Brain (organoid and tissue), 16 donors: ENCODE measurements at places on chromosomes 2 and 18. TPM values are rescaled to one million over a fixed set of nuclear protein-coding genes. Genes with fewer than 3 reads are reported as not detected.

DNA sequence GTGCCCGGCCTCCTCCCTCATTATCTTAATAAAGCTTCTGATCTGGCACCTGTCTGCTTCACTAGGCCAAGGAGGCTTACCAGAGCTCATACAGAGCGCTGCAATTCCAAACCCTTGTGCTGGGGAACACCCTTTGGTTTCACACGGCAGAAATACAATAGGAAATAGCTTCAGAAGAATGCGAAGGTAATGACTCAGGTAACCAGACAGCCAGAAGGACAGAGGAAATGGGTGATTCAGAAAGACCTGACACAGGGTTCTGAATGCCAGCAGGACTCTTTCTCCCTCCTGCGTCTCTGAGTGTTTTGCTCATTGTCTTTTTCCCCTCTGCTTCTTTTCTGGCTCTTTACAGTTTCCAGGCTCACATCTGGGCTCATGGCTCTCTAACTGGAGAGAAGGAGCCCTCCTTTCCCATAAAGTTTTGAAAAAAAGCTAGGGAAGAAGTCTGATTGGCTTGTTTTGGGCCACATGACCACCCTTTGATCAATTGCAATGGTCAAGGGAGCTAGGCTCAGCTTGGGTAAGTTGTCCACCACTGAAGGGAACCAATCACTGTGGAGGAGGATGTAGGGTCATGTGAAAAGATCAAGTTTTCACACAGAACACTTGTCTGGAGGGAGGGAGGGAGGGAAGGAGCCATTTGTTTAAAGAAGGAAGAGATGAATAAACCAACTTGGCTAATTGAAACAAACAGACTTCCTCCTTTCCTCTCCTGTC is 90.5 kb upstream of the UPP2 start:
- DNase-seq: no peak

DNA sequence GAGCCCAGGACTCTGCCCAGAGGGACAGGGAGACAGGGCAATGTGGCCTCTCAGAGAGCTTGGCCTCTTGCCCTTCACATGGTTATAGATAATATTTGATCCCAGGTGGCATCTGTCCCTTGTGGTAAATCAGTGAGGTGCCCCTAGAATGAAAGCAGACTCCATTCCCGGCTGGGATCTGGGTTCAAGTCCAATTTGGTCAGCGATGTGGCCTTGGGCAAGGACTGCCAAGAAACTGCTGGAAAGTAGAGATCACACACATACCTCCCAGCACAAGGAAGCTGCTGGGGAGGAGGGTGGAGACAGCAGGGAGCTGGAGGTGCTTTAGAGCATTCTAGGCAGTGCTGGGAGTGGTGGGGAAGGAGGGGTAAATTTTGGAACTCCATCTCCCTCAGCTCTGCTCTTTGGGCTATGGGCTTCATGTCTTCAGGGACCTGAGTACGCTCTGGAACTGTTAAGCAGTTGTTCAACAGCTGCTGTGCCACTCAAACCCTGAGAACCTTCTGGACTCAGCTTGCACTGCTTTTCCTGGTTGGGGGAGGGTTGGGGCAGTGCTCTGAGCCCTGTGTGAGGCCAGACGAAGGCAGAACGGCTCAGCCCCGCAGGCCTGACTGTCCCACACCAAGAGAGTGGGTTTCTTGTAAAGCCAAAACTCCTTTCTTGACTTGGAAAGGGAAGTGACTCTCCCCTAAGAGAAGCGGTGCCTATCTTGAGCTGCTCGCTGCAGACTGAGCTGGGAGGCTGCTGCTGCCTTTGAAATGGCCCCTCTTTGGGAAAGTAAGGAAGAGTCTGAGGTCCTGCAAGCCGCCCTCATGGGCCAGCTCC is 23.0 kb downstream of the INPP5D start:
- no peak for DNase-seq

- DNase-seq: no peak
These were observed 285.9 kb downstream of the MYT1L start for GRCh38 chr2:2045141-2045540.

GRCh38 chr2:224893848-224894247 is 148.4 kb downstream of the DOCK10 start:
- peak; percentile 34 for DNase-seq

DNA sequence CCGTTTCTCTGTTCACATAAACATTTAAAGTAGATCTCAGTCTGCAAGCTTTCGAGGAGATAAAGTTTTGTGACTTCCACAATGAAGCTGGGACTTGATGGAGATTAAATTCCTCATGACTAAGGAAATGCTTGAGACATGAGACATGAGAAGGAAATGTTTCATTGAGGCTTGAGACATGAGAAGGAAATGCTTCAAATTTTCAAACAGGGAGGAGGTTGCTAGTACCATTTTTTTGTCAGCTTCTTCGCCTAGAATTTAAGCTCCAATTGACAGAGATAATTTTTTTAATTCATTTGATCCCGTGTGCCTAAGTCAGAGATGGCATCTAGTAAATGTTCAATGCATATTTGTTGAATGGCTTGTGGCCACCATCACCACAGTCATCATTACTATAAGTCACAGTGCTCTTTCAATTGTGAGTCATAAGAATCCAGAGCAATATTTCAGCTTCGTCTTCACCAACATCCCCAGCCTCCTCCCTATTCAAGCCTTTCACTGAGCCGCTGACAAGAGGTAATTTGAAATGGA is 543 bp upstream of the MARCHF4 start:
- DNase-seq: no peak

GRCh38 chr2:46534589-46534988 is 55.2 kb downstream of the TMEM247 start:
- DNase-seq: no peak

DNA sequence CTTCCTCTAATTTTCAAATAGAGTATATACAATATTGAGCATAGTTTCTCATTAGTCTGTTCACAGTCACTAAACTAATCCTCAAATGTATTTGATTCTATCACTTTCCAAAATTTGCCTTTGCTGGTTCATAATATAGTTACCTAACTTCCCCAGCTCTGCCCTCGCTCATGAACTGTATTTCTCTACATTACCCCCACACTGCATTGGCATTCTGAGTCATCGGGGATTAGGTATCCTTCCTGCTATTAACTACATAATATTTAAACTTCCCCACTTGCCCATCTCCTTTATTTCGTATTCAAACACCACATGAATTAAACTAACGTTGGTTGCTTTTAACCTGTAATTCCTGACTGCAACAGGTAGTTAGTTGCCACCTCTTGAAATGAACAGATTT is 14.8 kb upstream of the CLASP1 start:
- no peak for DNase-seq

GRCh38 chr18:78971511-78972245 is 7.9 kb upstream of the SALL3 start:
- DNase-seq: no peak

DNA sequence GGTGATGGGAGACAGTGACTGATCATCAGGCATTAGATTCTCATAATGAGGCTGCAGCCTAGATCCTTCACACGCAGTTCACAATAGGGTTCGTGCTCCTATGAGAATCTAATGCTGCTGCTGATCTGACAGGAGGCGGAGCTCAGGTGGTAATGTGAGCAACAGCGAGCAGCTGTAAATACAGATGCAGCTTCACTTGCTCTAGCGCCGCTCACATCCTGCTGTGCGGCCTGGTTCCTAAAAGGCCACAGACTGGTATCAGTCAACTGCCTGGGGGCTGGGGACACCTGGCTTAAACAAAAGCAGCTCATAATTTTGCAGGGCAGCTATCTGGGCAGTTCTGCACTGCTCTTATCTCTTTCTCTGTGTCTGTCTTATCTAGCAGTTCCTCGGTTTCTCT is 20.4 kb upstream of the CD226 start:
- no peak for DNase-seq

DNA sequence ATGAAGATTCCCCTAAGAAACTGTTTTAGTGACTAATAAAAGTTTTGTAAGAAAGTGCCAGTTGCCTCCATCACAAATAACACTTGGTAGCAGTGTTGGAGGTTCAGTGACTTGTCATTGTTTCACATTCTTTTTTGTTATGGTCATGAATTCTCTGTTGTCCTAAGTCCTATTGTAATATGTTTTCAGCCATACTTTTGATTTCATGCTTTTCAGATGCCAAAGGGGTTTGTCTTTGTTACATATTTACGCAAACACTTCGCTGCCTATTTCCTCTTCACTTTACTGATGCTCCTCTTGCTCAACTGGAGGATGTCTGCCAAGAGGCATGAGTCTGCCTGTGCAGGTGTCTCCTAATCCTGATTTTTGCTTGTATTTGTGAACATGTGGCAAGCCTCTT is 66.6 kb downstream of the PHLPP1 start:
- no peak for DNase-seq

GRCh38 chr18:59575995-59576394 is 121.2 kb downstream of the CCBE1 start:
- no peak for DNase-seq

- DNase-seq: no peak
These were observed 35.5 kb upstream of the ST6GAL2 start for GRCh38 chr2:106921451-106921850.

GRCh38 chr2:11784747-11785610 is 38.5 kb downstream of the LPIN1 start:
- DNase-seq: peak; percentile 84

- no peak for DNase-seq
These were observed 120.9 kb upstream of the DCC start for GRCh38 chr18:52219102-52219501.

GRCh38 chr18:76274468-76275289 is 220.4 kb downstream of the ZNF516 start:
- peak; percentile 70 for DNase-seq

GRCh38 chr2:46256563-46257142 is 40.6 kb upstream of the EPAS1 start:
- DNase-seq: no peak

DNA sequence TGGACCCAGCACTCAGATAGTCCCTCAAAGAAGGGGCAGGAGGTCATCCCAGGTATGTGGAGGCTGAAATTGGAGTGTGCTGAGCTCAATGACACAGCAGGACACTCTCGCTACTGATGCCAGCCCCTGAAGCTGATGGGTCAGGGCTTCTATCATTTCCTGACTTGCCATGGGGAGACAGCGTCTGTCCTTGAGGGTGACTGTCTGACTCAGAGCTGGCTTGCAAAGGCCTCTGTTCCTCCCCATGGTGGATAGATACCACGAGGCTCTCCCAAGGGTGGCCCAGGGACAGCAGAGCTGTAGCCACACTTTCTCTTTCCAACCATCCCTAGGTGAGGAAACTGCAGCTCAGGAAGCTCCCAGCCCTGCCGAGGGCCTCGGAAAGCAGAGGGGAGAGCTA is 10.8 kb downstream of the ALPG start:
- no peak for DNase-seq

DNA sequence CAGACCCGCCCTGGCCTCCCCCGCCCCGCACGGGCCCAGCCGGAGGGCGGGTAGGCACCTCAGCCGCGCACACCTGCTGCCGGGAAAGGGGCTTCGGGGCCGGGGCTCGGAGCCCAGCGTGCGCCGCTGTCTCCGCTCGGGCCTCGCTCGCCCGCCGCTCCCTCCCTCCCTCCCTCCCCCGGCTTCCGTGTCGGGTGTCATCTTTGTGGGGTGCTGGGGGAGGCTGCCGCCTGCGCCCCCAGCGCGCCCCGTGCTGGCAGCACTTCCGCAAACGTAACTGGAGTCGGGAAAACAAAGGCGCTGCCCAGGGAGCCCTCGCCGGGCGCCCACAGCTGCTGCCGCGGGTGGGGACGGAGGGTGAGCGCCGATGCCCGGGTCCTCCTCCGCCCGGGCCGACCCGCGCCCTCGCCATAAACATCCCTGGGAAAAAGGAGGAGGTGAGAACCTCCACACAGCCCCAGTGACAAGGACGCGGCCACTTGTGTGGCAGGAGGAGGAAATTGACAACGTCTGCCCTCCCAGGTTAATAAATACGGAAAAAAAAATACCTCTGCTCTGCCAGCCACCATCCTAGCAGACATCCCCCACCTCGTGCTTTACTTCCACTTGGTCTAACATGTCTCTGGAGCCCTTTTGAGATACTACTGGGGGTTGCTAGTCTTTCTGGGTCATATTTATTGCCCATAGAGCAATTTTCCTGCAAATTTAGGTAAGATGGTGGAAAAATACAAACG is 550 bp downstream of the MFSD6 start:
- peak; percentile 72 for DNase-seq

DNA sequence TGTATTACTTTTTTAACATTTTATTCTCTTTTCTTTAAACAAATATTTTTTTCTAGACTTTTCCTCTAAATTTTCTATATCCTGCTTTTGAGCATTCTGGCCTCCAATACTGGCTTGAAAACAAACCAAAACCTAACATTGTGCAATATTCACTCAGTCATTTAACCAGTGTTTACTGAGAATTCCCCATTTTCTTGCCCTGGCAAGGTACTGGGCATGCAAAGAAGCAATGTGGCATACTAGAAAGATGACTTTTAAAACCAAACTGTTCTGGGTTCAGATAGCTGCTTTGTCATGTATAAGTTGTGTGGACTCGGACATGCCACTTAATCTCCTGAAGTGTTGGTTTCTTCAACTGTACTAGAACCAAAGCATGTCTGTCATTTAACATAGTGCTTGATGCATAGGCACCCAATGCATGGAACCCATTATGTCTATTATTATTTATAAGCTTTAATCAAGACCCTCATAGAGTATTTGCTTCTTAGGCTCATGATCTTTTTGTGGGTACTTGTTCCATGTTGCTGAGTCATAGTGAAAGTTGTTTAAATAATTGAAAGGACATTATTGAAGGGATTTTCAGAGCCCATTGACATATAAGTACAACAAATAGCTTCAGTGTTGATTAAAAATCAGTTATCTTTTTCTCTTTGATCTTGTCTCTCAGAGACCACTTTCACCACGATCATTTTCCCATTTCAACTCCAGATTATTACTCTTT is 185.4 kb upstream of the OSR1 start:
- DNase-seq: no peak

GRCh38 chr2:10029875-10030223 is 13.5 kb upstream of the KLF11 start:
- no peak for DNase-seq

GRCh38 chr2:149039213-149039724 is 770 bp downstream of the LYPD6B start:
- DNase-seq: no peak

- DNase-seq: no peak
These were observed 404 bp upstream of the AKAIN1 start for GRCh38 chr18:5197461-5197860.

DNA sequence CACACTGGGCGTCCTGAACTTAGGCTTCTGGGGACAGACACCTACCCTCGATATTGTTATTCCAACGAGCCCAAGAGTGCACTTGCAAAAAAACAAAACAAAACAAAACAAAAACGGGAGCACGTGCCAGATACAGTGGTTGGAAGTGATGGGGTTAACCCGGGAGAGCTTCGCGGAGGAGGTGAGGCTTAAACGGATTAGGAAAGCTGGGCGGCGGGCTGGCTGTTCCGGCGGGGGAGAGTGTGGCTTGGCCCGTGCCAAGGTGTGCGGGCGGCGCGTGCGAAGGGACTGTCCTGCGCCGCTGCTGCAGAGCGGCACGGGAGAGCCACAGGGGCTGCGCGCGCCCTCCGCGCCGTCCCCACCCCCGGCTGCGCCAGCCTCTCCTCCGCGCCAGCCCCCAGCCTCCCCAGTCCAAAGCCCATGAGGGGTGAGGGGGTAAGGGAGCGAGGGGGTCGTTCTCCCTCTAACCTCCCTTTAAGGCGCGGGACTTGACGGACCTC is 1.5 kb upstream of the SLC30A3 start:
- no peak for DNase-seq

The SH3RF3 gene
- 2.3 TPM for polyA plus RNA-seq

The AMER3 gene
- polyA plus RNA-seq: 5.7 TPM

The C2orf81 gene
- 9.9 TPM for polyA plus RNA-seq

The RAX gene
- polyA plus RNA-seq: 0.24 TPM

The GNLY gene
- 4.5 TPM for polyA plus RNA-seq

The IGFBP5 gene
- 769 TPM for polyA plus RNA-seq

The YES1 gene
- 8.2 TPM for polyA plus RNA-seq

The UGT1A8 gene
- not detected for polyA plus RNA-seq

The HOXD13 gene
- polyA plus RNA-seq: 9.8 TPM

The ASPRV1 gene
- polyA plus RNA-seq: 4.1 TPM

The POU3F3 gene
- 23.8 TPM for polyA plus RNA-seq

The WDR12 gene
- 19.5 TPM for polyA plus RNA-seq

The TNFAIP6 gene
- 0.85 TPM for polyA plus RNA-seq

The NEU2 gene
- not detected for polyA plus RNA-seq
